Hepatocyte (in vitro differentiated cells): ENCODE measurements at places on chromosomes 3 and 15.

- no peak for DNase-seq
Measured at GRCh38 chr15:57696146-57696545, 10.4 kb upstream of the POLR2M start.

DNA sequence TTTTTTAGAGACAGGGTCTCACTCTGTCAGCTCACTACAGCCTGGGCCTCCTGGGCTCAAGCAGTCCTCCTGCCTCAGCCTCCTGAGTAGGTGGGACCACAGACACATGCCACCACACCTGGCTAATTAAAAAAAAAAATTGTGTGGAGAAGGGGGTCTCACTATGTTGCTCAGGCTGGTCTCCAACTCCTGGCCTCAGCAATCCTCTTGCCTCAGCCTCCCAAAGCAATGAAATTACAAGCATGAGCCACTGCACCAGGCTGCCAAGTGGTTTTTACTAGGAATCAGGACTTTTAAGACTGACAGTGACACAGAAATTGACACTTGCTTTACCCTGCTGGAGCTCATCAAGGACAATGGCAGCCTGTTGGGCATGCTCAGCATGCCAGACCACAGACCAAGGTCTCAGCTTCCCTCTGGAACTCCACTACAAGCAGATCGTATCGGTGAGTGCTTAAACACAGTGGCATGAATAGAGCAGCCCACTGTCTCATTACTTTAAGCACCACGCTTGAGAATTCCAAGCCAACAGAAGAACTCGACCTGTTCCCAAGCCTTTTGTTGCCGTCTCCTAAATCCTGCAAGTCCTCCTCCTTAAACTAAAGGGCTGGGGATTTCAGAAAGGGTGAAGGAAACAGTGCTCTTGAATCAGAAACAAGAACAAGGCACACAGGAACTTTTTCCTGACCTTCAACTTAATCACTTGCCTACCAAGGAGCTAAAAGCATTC is 41.4 kb downstream of the EOMES start:
- DNase-seq, result no peak

- DNase-seq, result no peak
Measured at GRCh38 chr3:13427662-13428603, 7.8 kb upstream of the NUP210 start.

DNA sequence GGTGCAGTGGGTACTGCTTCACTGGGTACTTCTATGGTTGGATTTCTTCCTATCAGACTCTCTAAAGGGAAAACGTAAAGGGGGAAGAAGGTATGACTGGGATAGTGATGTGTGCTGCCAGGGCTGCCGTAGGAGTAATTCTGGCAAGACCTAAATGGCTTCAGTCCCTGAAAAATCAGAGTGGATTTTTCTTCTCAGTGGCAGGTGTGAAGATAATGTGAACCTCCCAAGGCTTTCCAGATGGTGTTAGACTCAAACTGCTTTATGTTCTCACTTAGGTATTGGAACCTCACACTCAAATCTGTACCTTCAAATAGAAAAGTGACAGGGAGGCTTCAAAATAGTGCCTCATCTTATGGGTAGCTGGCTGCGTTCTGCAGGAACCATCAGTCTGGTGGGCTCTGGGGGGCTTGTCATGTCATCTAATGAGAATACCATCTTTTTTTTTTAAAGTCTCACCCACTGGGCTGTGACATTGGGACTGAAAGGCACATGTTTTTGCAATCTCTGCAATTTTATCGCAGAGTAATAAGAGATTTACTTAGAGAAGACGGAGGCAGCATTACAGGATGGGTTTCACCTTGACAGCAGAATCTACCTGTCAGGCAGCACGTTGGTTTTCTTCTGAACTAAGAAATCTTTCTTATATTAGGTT is 28.5 kb downstream of the MINDY4B start:
- DNase-seq, result no peak

DNA sequence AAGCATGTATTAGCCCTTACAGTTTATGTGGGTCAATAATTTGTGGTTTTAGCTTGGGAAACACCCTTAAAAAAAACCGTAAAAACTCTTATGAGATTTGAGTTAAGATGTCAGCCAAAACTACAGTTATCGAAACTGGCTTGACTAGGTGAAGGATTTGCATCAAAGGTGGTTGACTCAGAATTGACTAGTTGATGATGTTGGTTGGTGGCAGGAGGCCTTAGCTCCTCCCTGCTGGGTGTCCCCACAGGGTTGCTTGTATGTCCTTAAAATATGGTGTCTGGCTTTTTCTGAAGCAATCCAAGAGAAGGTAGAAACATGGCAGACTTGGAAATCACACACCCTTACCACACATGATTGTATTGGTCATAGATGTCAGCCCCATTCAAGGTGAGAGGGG is 305.1 kb downstream of the ROBO2 start:
- no peak for DNase-seq

DNA sequence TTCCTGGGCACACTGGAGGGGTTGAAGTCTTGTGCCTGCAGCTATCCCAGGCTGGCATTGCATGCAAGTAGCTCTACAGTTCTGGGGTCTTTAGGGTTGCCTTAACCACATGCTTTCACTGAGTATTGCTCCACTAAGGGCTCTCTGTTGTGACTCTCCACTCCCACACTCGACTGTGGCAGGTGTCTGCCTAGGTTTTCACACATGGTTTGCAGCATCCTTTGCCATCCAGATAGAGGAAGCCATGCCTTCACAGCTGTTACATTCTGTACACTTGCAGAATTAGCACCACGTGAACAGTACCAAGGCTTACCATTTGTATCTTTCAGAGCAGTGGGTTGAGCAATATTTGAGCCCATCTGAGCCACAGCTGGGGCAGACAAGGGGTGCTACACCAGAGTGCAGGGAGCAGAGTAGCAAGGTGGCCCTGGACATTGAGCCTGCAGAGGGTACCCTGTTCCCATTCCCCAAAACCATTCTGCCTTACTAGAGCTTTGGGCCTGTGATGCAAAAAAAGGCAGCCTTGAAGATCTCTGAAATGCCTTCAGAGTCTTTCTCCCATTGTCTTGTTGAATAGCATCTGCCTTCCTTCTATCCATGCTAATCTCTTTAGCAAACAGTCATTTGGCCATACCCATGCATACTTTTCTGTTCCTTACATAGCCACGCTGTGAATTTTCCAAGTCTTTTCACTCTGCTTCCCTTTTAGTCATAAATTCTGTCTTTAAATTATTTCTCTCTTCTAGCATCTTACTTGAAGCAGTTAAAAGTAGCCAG is 95.2 kb upstream of the PLCL2 start:
- no peak for DNase-seq

GRCh38 chr3:70433091-70433490 is 120.7 kb upstream of the MDFIC2 start:
- DNase-seq, result no peak
